ENCODE measurements at places on chromosomes 3 and 15.

DNA sequence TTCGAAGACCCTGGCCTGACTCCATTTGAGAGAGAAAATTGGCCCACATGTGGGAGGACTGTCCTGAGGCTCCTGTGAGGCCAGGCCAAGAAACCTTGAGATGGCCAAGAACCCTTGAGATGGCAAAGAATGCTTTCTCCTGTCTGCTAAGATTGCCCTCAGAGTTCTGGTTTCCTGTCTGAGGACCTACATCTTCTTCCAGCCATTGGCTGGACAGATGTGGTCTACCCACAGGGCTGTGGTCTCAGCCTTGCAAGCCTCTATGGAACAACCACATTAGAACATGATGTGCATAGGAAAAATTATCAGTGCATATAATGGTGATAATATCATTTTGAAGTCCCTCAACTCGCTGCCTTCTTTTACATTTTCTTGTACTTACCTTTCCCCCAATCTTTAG, 10.8 kb upstream of the RASA2 start:
- DNase-seq = peak; percentile 18

DNA sequence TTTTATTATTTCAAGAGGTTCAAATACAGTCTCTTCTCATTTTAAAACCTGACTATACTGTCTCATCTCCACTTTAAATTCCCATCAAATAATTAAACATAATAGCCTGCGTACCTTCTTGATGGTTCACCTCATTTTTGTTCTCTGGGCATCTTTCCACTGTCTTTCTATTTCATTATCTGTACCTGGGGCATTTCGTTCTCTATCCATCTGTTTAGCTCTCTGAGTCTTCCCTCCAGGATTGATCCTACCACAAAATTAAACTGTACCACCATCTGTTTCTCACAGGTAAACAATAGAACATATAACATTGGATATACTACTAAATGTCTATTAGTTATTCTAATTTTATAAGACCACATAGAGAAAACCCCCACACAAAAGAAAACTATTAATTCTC, 1331.4 kb downstream of the NSUN3 start:
- DNase-seq = no peak

DNA sequence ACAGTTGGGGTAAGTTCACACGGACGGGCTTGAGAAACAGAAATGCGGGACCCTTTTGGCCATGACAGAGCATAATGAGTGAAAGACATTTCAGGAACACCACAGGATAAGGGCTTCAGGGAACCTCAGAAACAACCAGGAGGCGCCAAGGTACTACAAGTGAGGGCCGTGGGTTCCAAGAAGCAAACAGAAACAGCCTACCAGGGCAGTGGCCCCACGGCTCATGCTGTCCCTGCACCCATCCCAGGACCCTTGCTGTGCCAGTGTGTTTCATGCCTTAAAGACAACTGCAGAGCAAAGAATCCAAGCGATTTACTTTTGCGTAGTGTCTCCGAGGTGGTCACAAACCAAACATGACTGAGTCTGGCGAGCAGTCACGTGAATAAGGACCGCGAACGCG, 54.0 kb downstream of the RUBCN start:
- no peak for DNase-seq

GRCh38 chr3:30035935-30036567, 570.4 kb upstream of the TGFBR2 start:
- DNase-seq = no peak

- no peak for DNase-seq
Observed at GRCh38 chr15:36756707-36757106, 177.3 kb downstream of the CDIN1 start.

GRCh38 chr15:38367476-38367875, 86.5 kb upstream of the FAM98B start:
- no peak for DNase-seq

DNA sequence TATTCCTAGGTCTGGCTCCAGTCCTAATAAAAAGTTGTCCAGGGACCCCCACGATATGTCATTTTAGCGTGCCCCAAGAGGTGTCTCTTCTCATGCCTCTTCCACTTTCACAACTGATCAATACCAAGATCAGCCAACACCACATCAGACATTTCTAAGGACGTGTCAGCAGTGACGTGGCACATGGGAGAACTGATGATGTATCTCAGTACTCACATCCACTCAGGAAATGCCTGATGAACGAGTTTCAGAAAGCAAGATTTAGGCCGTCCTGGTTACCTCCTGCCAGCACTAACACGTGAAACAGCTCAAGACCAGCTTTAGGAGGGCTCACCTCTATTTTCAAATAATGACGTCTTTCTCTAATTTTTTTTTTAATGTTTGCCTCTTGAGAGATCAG, 19.6 kb downstream of the VGLL4 start:
- no peak for DNase-seq

- DNase-seq = no peak
Observed at GRCh38 chr3:62873451-62873760, 1.8 kb downstream of the CADPS start.

DNA sequence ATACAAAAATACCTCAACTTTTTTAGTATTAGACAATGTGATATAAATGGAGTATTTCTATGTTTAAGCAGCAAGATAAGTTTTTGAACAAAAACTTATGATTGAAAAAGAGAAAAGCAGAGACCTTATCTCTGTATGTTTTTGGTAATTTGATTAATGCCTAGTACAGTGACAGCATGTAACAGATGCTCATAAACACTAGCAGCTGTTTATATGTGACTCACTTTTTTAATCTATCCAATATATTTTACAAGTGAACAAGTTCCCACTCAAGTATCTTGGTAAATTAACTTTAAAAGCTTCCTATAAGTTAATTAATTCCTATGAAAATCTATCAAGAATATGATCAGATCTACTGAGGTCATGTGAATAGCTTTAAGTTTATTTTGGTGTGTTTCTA, 55.1 kb downstream of the NGLY1 start:
- no peak for DNase-seq

DNA sequence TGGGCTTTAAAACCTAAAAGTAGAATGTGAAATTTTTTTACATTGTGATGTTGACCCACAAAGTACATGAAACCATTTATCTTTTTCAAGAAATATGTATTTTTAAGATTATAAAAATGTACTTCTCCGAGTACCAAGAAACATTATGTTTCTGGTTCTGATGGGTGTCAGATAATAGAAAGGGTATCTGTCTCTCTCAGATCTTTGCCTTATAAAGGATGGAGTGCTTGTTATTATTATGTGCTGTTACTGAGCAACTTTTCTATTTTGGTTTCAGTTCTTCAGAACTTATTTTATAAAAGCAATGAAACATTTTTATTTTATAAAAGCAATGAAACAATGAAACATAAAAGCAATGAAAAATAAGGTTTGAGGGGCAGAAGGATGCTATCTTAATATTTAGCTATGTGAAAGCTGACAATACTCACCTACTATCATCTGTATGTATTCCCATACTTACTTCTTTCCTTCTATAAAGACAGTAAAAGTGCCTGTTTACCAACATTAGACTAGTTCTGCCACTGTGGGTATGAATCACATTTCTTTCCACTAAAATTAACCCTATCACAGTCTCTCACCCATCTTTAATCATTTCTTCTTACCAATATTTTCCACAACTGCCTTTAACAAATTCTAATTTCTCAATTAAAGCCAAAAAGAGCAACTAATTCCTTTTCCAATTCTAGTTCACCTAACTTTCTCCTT, 540.7 kb upstream of the KCNMB2 start:
- no peak for DNase-seq

DNA sequence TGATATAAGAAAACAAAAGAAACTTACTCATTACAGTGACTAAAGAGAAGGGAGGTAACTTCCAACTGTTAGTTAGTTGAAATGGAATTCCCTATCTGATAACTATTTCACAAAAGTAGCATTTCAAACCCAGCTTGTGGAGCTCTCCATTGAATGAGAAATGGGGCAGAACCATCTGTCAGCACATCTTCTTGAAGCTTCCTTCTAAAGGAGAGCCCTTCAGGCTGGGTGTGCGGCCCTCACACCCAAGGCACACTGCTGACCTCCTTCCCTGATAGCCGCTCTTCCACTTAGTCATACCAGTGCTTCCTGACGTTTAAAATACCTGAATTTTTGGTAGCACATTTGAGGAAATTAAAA, 28.1 kb upstream of the VEPH1 start:
- DNase-seq = no peak

GRCh38 chr3:43296565-43296964, 10.2 kb downstream of the SNRK start:
- peak; percentile 87 for DNase-seq

DNA sequence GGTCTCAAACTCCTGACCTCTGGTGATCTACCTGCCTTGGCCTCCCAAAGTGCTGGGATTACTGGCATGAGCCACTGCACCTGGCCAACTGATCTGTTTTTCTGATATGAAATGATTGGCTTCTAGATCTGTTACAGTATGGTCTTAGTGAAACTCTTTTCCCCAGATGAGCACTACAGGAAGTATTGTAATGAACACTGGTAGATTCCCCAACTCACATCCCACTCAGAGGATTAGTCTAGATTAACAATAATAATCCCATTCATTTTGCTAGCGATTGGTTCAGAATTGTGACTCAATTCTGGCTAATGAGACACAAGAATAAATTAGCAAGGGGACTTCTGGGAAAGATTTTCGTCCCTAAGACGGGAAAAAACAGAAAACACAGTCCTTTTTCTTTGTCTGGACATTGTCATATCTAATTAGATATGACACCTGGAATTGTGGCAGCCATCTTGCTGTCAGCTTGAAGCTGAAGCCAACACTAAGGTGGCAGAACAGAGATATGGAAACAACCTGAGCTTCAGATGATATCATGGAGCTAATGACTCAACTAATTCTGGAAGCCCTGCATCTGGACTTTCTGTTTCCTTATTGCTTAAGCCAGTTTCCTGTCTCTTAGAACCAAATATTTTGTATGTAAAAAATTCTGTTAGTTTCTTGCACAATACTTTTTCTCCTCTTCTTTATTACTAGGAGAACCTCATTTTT, 17.4 kb upstream of the NPTN start:
- DNase-seq = no peak

GRCh38 chr3:186280737-186281136, 81.3 kb downstream of the DGKG start:
- no peak for DNase-seq

DNA sequence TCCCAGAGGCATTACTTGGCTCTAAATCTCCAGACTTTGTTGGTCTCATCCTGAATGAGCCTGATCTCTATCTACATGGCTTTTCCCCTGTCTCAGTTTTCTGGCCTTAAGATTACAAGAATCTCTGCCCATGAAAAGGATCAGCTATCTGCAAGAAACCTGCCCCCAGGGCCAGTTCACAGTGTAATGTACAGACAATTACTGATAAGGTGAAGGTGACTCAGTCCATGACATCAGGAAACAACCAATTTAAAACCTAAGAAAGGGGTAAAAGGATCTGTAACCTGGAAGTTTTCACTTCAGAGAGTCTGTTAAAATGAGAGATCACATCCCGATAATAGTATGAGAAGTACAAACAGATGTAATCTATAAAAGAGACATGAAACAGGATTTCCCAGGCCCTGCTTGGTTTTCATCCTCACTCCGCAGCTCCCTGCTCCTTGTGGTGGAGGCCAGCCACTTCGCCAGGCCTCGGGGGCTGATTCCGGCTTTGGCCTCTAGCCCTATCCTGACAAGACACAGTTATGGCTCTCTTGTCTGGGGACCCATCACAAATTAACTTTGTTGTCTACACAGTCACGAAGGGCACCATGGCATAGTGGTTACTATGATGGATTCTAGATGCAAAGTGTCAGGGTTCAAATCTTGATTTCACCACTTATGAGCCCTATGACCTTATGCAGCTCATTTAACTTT, 136.9 kb downstream of the THSD4 start:
- DNase-seq = no peak

GRCh38 chr3:8734908-8735307, 1.3 kb downstream of the CAV3 start:
- DNase-seq = no peak

DNA sequence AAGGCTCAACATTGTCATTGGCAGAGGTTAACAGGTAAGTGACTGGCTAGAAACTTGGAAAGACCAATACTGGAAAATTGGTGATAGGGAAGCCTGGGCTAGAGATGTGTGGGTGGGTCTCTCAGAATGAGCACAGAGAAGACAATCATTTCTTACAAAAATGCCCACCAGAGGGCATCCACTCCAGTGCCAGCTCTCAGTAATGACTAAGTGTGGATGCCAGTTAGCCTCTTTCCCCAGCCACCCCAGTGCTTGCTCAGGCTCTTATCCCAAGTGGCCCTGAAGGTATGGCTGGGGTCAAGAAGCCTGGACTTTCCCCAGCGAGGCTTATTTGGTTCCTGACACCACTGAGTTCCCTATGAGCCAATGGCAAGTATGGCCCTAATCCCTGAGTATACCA, 115.9 kb upstream of the ST8SIA2 start:
- DNase-seq = no peak

- DNase-seq = no peak
Observed at GRCh38 chr3:174945276-174945675, 86.1 kb downstream of the NAALADL2 start.

DNA sequence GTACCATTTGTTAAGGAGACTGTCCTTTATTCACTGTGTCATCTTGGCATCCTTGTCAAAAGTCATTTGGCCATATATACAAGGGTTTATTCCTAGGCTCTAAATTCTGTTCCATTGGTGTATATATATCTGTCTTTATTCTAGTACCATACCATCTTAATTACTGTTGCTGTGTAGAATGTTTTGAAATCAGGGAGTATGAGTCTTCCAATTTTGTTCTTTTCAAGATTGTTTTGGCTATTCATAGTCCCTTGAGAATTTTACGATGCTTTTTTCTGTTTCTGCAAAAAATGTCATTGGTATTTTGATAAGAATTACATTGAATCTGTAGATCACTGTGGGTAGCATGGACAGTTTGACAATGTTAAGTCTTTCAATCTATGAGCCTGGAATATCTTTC, 28.7 kb downstream of the PFN2 start:
- no peak for DNase-seq

GRCh38 chr15:86624261-86625036, 544.8 kb downstream of the AGBL1 start:
- peak; percentile 7 for DNase-seq
